Foreskin keratinocyte (primary cell): ENCODE measurements at places on chromosomes 3 and 15. TPM values are rescaled to one million over a fixed set of nuclear protein-coding genes. Genes with fewer than 3 reads are reported as not detected.

Gene PLA2G4F
- 0.92 and 1.2 TPM in 2 replicates for total RNA-seq

Gene GPR149
- total RNA-seq, result not detected in 2 replicates

Gene FOXB1
- not detected in 2 replicates for total RNA-seq

DNA sequence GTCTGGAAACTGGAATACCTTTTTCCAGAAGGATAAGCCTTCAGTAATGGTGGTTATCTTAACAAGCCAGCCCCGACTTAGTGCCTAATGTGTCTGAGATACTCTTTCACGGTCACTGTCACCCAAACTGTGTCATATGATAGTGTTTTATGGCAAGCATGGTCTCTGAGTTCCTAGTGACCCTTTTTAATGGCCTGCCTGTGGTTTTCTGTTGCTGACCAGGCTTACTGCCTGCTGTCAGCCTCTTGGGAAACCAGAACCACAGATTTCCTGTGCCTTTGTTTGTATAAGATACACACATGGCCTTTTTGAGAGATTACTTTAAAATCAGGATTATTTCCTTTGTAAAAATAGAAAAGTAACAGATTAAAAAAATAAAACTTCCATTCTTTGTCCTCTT is 22.4 kb downstream of the HPS3 start:
- no peak for DNase-seq

- DNase-seq, result no peak
These were observed 2.1 kb downstream of the CHST13 start for GRCh38 chr3:126525853-126526667.

GRCh38 chr3:100978011-100978659 is 15.1 kb downstream of the ABI3BP start:
- DNase-seq, result no peak

DNA sequence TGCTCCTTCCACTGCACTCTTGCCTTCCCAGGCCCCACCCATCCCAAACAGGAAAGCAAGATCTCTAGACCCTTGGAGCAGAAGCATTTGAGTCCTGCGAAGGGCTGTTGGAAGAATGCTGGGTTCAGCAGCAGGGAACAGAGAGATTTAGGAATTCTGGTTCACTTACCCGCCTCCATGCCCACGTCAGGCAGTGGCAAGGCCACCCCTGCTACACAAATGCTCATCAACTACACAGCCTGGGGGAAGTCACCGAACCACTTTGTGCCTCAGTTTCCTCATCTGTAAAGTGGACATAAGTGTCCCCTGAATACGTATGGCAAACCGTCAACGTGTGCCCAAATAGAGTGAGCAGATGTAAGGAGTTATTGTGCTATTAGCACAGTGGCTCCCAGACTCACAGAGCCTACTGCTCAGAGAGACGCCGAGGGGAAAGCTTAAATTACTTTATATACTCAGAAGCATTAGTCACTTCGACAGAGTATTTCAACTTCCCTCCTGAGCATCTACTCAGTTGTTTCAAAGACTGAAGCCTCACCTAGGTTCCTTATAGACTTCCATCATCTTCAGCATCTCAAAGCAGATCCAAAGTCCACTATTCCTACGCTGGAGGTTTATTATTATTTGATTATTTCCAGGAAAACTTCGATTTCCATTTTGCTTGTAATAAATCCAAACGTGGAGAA is 905 bp downstream of the HOMER2 start:
- DNase-seq, result no peak
